HuH-7 (cell line): ENCODE measurements at places on chromosomes 5 and 9.

DNA sequence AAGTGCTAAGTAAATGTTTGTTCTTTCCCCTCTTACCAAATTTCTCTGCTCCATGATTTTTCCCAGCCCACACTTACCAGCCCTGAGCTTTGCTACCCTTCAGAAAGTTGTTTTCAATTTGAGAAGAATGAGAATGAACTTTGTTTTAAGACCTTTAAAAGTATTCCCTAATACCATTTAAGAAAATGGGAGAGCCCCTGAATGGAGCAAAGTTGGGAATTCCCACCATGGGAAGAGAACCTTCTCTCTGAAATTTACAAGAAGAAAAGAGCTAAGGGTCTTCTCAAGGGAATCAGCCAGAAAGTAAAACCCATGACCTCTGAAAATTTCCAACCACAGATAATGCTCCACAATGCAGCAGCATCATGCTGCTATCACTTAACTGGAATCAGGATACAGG lies 17.7 kb downstream of the ZNF366 start:
- DNase-seq, result no peak

GRCh38 chr5:151617841-151618710 lies 26.9 kb upstream of the FAT2 start:
- no peak for DNase-seq

- DNase-seq, result peak; percentile 19
Measured at GRCh38 chr9:120650352-120650751, 63.9 kb downstream of the MEGF9 start.

- no peak for DNase-seq
Measured at GRCh38 chr5:150515446-150515845, 7.5 kb downstream of the NDST1 start.

DNA sequence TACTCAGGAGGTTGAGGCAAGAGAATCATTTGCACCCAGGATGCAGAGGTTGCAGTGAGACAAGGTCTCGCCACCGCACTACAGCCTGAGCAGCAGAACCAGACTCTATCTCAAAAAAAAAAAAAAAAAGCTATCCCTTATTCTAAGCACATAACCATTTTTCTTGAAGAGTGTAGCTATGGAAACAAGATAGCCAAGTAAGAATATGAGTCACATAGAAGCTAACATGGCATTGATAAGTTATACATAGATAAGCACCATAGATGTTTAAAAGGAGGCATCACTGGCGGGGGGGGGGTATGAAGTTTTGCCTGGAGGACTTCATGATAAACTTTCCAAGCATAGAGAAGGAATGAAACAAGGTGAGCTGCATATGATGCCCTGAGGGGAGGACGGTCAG lies 26.0 kb downstream of the CHSY3 start:
- no peak for DNase-seq
